Activated CD4-positive, alpha-beta T cell treated with anti-CD3 and anti-CD28 coated beads, Interleukin-2, amount 10 ng/mL, durations not matched to agents 7 days and 5 days (primary cell): ENCODE measurements at places on chromosomes 11 and 22. TPM values are rescaled to one million over a fixed set of nuclear protein-coding genes. Genes with fewer than 3 reads are reported as not detected.

SYCE3 gene
- total RNA-seq: not detected

TSGA10IP gene
- total RNA-seq: not detected

GRCh38 chr11:98307827-98308491, 712.8 kb upstream of the CNTN5 start:
- no peak for DNase-seq

GRCh38 chr11:46034041-46034440, 87.2 kb downstream of the PHF21A start:
- DNase-seq: no peak

DNA sequence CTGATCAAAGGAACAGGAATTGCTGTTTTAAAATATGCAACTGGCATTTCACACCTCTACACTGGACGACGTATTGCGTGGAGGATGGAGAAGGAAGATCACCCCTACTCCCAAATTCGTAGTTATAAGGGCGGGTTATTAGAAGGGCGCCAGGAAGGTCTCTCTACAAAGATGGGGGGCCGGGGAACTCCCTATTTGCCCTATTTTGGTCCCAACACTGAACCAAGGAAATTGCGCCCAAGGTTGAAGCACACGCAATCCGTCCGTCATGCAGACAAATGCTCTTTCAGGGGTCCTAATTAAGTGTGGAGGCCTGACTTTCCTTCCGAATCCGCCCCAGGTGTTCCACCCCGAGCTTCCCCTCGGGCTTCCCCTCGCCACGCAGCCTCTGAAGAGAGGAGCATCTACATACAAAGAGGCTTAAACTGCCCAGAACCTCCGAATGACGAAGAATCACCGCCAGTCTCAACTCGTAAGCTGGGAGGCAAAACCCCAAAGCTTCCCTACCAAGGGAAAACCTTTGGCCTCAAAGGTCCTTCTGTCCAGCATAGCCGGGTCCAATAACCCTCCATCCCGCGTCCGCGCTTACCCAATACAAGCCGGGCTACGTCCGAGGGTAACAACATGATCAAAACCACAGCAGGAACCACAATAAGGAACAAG, 396 bp downstream of the NPAT start:
- no peak for DNase-seq

DNA sequence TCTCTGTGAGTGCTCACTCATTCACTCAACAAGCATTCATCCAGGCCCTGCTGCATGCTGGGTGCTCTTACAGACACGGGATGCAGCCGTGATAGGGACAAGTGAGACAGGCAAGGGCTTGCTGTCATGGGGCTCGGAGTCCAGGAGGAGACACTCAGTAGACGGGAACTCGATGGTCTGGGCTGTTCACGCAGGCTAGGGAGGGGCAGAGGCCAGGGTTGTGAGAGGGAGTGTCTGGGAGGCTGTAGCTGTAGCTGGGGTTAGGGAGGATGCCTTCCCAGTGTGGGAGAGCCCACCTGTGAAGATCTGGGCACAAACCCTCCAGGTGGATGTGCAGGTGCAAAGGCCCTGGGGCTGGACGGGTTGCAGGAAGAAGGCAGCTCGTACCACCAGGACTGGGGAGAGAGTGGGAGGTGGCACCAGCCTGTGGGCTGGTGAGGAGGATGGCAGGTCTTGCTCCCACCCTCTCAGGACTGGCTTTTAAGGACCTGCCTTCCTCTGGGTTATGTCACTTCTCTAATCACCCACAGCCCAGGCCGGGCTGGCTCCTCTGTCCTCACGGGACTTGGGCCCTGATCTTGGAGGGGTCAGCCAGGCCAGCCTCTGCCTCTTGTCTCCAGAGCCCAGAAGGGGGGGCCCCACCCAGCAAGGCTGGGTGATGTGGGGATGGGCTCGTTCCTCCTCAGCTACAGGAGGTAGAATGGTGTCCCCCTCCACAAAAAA, 24.1 kb downstream of the FGF4 start:
- no peak for DNase-seq

DNA sequence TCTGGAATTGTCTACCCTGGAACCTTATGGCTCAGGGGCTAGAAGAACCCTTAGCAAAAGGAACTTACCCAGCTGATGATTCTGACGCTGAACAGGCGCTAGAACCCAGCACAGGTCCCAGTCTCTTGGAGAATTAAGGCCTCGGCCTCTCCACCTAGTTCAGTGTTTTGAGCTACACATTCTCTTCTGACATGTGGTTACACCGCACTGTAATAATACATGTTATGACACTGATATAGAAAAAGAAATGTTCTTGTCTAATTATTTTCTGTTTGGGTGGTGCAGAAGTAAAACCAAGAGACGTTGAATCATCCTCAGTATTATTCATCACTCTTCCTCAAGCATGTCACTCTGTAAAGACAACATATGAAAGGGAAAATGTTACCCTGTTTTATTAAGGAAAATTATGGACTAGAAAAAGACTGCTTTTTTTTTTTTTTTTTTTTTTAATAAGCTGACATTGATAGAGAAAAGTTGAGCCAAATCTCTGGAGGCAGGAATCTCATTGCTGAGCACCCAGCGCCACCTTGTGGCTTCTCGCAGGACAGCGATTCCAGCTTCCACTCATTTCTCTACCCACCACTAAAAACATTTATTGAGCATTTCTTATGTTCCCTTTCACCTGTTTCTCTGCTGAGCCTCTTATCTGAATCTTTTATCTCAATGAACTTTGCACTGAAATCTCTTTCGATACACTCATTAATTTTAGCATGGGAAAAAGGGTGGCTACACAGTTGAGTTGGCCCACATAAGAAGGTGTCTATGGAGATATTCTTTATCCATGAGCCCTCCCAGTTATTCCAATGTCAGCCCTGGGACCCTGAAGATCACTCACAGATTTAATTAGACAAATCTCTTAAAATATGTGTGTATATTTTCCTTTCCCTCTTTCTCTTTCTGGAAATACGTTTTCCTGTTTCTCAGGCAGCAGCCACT, 12.6 kb upstream of the APLNR start:
- peak; percentile 57 for DNase-seq
